NCI-H226 (cell line): ENCODE measurements at places on chromosomes 7 and 10.

- no peak for DNase-seq
Observed at GRCh38 chr7:50147951-50148808, 55.1 kb upstream of the ZPBP start.

DNA sequence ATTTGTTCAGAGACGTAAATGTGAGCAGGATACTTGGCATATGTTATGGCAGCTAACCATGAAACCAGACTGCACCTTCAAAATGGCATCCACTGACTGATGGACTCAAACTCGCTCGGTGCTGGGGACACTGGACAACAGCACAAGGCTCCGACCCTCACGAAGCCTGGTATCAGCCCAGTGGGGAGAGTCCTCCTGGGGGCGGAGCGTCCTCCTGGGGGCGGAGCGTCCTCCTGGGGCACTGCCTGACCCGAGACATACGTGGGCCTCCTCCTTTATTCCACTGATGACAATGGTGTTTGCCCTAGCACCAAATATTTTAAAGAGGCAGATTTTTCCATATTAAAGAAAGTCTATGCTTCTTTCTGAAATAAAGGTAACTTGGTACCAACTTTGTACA lies 39.5 kb downstream of the ESYT2 start:
- no peak for DNase-seq

DNA sequence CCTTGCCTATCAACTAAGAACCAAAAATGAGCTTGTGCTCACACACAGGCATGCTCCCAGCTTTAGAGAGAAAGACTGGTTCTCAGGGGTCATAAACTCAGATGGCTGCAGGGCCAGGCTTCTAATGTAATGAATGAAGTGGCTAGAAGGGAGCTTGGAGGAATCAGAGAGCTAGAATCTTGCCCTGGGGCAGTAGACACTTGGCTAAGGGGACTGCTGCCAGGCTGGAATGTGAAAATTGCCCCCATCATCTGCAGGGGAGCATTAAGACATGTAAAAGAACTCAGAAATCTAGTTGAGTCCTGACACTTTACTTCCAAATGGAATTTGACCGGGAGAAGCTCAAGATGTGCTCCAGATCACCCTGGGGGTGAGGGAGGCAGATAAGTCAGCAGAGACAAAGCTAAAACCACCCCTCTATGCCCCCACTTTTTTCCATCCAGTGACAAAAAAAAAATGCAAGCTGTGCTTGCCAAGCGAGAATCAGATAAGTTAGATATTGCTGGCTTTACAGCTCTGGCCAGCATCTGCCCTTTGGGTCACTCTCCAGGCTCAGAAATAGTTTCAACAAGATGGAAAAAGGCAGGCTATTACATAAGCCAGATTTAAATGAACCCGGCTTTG lies 2.3 kb upstream of the SLC16A9 start:
- DNase-seq, result no peak

DNA sequence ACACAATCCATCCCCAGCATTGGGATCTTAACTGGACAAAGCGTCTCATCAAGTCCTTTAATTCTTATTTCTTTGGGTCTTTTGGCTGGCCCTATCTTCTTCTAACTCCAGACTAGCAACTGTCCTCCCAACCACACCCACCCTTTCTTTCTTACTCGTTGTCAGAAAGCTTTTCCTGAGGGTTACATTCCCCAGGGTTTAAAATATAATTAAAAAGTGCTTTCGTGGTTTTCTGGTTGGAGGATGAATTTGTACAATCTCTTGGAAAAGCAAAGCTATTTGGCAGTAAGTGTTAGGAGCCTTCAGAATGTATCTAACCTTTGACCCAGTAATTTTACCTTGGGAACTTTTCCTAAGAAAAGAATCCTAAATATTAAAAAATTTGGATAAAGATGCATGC lies 10.4 kb upstream of the ITGB8 start:
- no peak for DNase-seq

DNA sequence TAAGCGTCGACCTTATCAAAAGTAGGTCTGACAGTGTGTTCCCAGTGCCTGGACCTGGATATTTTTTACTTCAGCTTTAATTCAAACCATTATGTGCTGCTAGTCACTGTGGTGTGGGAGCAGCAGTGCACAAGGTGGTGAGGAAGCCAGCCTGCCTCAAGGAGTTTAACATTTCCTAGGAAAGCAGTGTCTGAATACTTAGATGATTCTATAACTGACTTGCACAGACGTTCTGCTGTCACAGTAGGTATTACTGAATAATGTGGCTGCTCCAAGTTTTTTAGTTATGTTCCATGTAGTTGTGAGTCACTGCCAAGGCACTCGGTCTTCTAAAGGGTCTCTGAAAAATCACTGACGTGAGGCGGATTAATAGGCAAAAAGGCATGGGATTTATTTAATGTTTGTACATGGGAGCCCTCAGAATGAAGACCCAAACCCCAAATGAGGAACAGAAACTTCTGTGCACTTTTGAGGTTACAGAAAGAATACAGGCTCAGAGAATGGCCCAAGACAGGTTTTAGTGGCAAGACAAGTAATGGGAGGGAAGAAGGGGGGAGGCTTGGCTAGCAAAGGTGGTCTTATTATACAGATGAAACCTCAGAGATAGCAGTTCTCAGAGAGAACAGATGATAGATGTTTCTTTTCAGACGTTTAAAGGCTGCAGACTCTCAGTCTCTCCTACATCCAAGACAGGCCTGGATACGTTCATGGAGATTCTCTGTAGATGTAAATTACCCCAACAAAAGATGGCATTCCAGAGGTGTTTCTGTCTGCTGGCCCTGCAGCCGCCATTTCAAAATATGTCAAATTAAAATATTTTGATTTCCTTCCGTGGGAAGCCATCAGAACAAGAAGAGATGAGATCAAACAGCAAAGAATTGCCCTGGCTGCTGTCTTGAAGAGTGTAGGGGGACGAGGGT lies 209.3 kb downstream of the SDK1 start:
- DNase-seq, result no peak

GRCh38 chr7:32479574-32480200 lies 10.5 kb downstream of the LSM5 start:
- peak; percentile 36 for DNase-seq

DNA sequence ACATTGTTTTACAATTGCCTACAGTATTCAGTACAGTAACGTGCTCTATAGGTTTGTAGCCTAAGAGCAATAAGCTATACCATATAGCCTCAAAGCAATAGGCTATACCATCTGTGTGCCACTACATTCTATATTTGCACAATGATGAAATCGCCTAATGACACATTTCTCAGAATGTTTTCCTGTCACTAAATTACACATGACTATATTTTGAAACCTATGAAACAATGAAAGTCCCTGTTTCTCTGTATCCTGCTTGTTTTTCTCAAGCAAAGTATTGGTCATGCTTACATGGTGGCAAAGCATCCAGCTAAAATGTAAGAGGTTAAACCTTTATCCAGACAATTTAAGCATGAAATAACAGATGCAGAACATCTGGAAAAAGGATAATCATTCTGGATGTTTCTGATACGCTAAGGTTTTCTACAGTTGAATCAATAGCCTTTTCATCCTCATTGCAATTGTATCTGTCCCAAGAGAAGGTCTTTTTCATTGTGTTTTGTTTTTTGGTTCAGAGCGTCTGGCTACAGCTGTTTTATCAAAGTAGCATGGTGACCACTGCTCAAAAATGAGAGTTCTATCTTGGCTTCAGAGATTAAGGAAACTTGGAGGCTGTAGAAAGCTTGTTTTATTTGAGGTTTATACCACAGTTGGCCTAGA lies 81.7 kb downstream of the CSTF2T start:
- no peak for DNase-seq

- no peak for DNase-seq
Observed at GRCh38 chr7:81811956-81812865, 42.4 kb upstream of the HGF start.

DNA sequence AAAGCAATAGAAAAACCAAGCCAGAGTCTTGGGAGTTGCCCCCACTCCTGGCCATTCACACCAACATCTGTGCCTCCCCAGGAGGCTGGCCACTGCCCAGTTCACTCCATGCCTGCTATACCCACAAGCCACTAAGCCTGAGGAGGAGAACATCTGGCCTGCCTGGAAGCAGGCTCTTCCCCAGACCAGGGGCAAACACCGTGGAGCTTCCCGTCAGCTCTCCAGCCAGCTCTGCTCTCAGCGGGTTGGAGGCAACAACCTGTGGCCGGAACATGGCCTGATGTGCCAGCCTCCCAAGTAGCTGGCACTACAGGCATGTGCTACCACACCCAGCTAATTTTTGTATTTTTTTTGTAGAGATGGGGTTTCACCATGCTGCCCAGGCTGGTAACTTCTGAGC lies 9.1 kb upstream of the PTPRN2 start:
- DNase-seq, result no peak

DNA sequence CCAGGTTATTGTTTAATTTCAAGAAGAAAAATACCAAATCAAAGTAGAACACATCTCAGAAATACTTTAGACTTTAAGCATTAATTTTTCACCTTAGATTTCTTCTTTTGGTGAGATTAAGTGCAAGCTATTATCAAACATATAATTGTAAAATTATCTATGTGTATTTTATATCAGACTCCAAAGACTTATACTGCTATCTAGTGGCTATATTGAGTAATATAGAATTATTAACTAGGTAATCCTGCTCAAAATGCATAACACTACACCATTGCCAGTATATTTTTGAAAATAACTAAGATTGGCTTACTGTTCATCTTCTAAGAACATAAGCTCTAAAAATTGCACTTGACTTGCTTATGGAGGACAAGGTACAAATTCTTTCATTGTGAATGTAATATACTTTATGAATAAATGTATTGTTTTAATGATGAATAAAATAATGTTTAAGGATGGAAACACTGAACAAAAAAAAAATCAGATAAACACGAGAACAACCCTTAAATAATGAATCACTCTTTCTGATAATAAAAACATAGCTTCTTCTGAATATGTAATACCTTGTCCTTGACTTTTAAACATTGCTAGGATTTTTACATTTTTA lies 86.7 kb upstream of the GNAI1 start:
- no peak for DNase-seq

DNA sequence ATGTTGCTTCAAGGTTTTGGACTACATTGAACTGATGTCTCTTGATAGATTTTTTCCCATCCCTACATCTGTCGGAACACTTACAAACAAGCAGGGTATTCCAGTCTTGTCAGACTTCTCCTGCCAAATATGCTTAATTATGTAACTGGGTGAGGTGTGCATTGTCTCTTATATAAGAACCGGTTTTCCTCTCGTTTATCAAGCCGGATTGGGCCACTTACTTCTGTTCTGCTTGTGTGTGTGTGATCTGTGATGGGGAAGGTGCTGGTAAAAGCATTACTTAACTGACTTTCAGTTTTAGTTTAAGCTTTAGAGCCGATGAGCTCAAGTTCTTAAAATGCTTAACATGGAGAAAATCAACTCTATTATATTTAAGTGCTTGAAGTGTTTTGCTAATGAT lies 57.9 kb downstream of the OTUD1 start:
- no peak for DNase-seq

GRCh38 chr10:32413513-32413912 lies 32.4 kb upstream of the CCDC7 start:
- DNase-seq, result peak; percentile 62
